ENCODE measurements at places on chromosomes 12 and 14.

DNA sequence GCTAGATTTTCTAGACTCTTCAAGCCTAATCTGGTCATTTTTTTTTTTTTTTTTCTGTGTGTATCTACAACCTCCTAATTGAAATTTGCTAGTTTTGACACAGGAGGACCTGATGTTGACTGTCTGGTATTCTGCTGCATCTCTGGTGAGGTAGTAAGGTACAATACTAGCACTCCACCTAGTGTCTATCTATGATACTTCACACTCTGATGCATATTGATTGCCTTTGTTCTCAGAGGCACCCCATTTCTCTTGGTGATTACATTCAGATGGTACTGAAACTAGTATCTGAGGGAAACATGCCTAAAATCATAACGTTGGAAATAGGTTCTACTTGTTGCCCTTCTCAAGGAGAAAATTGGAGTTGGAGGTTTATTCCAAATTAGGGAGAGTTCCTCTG lies 930.5 kb upstream of the NOVA1 start:
- no peak for DNase-seq

DNA sequence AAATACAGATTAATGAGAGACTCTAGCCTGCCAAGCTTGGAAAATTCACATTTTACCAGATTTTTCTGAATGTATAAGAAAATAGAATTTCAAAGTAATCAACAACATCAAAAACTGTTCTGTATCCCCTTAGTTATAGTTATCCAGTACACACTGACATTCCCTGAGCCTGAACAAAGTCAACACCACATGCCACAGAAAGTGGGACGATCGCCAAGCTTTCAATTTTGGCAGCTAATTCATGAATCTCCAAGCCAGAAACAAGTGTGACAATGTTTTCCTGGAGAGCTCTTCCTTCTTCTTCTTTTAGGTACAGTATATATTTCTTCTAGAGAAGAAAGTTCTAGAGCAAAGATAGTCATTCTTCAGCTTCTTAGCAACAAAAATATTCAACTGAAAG lies 290.2 kb downstream of the PRKD1 start:
- peak; percentile 82 for DNase-seq

GRCh38 chr14:104660597-104660996 lies 28.8 kb upstream of the INF2 start:
- DNase-seq: no peak

DNA sequence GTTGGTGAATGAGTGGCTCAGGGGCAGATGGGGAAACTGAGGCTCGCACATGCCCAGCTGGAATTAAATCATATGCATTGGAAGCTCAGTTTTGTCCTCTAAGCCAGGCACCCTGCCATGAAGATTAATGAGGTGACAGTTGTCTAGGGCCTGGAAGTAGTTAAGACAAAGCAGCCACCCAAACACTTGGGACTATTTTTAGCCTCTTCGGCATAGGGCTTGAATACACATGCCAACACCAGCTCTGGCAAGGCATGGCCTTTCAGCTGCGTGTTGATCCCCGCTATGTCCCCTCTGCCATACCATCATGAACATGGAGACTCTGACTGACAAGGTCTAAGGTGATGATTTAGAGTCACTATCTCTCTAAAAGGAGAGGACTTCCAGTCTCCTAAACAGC lies 250.2 kb downstream of the KSR2 start:
- no peak for DNase-seq

- no peak for DNase-seq
Measured at GRCh38 chr14:55124774-55125386, 4.2 kb upstream of the LGALS3 start.
